GM23338 (cell line): ENCODE measurements at places on chromosomes 2 and 18. TPM values are rescaled to one million over a fixed set of nuclear protein-coding genes. Genes with fewer than 3 reads are reported as not detected.

PLGLB1 gene
- 0.27 and 0.80 TPM in 2 replicates for total RNA-seq

DDX1 gene
- total RNA-seq, result 102 and 106 TPM in 2 replicates

LAMA3 gene
- 2.6 and 4.9 TPM in 2 replicates for total RNA-seq

GRCh38 chr18:64202210-64202836, 53.4 kb upstream of the LINC00305 start:
- H3K4me3 ChIP-seq, result no peak overlapping the region
- no peaks in the 10 kb centered on the region for H3K27me3 ChIP-seq

DNA sequence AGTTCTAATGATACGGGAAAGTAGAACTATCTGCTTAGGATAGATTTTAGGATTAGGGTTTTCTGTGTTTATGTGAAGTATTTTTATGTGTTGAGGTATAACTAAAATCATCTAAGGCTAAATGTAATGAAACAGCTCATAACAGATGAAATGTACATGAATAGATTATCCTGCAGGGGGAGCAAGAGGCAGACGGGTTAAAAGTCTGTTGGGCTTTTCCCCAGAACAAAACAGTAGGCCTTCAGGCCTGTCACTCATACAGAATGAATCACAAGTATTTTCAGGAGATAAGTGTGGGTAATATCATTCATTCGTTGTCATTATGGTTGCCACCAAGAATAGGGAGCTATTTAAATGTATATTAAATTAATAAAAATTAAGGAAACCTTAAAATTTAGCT, 107.9 kb upstream of the IL1R2 start:
- no peaks in the 10 kb centered on the region for H3K4me1 ChIP-seq
- no peak overlapping the region for H3K27ac ChIP-seq
- H3K36me3 ChIP-seq, result peaks cover 34% of the 10 kb centered on the region
- no peak overlapping the region for H3K4me3 ChIP-seq
- H3K27me3 ChIP-seq, result no peaks in the 10 kb centered on the region

- H3K36me3 ChIP-seq, result no peaks in the 10 kb centered on the region
- H3K4me1 ChIP-seq, result peaks cover 8% of the 10 kb centered on the region
- DNase-seq, result no peak
- H3K27me3 ChIP-seq, result no peaks in the 10 kb centered on the region
- no peak overlapping the region for H3K4me3 ChIP-seq
These were observed 168.1 kb downstream of the AFF3 start for GRCh38 chr2:99974275-99974674.

GRCh38 chr2:1659951-1660565, 84.3 kb downstream of the PXDN start:
- H3K27me3 ChIP-seq, result no peaks in the 10 kb centered on the region
- H3K36me3 ChIP-seq, result peaks cover 34% of the 10 kb centered on the region
- no peak overlapping the region for H3K4me3 ChIP-seq
- no peak overlapping the region for H3K27ac ChIP-seq

DNA sequence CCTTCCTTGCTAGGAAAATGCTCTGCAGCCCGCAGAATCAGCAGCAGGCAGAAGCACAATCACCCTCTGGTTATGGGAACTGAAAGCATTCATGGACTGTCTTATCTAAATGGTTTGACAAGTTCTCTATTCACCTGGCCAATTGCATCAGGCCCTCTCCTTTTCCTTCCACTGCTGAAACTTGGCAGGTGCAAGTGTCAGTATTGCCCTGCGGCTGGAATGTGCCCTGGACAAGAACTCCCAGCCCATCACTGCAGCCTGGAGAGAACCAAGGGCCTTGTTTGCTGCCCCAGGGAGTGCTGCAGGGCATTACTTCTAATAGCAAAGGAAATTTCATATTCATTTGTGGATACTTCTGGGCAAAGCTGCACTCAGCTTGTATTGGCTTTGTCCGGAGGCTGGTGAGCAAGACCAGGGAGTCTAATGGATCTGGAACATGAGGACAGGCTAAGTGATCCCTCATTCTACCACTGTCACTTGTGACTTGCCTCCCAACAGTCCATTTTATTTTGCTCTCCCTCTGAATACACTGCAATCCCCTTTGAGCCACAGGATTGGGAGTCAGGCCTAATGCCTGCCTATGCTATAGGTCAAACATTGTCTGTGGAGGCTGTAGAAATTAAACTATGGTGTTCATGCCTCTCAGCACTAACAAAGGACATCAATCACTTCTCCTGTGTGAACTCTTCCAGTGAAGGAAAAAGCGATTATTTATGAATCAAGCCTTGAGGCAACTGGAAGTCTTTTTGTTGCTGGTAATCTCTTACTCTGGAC, 116.9 kb downstream of the LYPD6B start:
- H3K27ac ChIP-seq, result no peak overlapping the region
- peaks cover 10% of the 10 kb centered on the region; the same call in 1 of the 2 replicates for H3K4me1 ChIP-seq
- no peak overlapping the region for H3K4me3 ChIP-seq
- H3K27me3 ChIP-seq, result no peaks in the 10 kb centered on the region
- DNase-seq, result no peak
- H3K36me3 ChIP-seq, result no peaks in the 10 kb centered on the region

GRCh38 chr2:96800061-96801004, 15.7 kb upstream of the CNNM3 start:
- H3K4me1 ChIP-seq, result no peaks in the 10 kb centered on the region
- no peak overlapping the region for H3K27ac ChIP-seq
- H3K4me3 ChIP-seq, result no peak overlapping the region
- no peaks in the 10 kb centered on the region for H3K36me3 ChIP-seq
